Regular cardiac myocyte (primary cell): ENCODE measurements at places on chromosomes 2 and 18. TPM values are rescaled to one million over a fixed set of nuclear protein-coding genes. Genes with fewer than 3 reads are reported as not detected.

The ARHGEF4 gene
- total RNA-seq, result 0.58 and 4.5 TPM in 2 replicates

The MAPRE2 gene
- 23.8 and 26.8 TPM in 2 replicates for total RNA-seq

The UBXN4 gene
- 54.7 and 62.5 TPM in 2 replicates for total RNA-seq

The ATP6V1B1 gene
- 0.38 and 1.7 TPM in 2 replicates for total RNA-seq

The CROCC2 gene
- total RNA-seq, result not detected in 2 replicates

The RAMP1 gene
- total RNA-seq, result 0.77 and 3.1 TPM in 2 replicates

The CCDC102B gene
- 38.7 and 46.2 TPM in 2 replicates for total RNA-seq

The MAB21L4 gene
- not detected in 2 replicates for total RNA-seq

The ZC3H6 gene
- total RNA-seq, result 1.5 and 5.1 TPM in 2 replicates

The FAM124B gene
- total RNA-seq, result 0.38 and 0.56 TPM in 2 replicates

The TWIST2 gene
- total RNA-seq, result 13.4 and 19.4 TPM in 2 replicates

The TTC39C gene
- 11.1 and 27.3 TPM in 2 replicates for total RNA-seq

The FKBP7 gene
- 40.6 and 68.8 TPM in 2 replicates for total RNA-seq

The ERFE gene
- 1.2 and 2.8 TPM in 2 replicates for total RNA-seq
